ENCODE measurements at places on chromosomes 13 and 19.

DNA sequence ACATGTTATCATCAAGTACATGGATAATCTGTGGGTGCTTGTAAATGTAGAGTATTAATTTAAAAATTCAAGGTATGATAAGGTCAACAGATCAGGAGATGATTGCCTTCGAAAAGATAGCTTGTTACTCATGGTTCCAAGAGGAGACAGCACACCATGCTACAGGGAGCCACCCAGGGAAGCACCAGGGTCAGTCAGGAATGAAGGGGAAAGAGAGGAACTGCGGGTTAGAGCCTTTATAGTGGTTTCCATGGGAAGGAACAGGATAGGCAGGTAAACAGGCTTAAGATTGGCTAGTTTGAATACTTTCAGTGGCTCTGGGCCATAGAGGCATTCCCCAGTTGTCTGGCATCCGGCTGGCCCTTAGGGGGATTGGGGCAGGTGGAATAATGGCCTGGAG lies 74.2 kb upstream of the SERTM1 start:
- no peak for DNase-seq

GRCh38 chr13:87666831-87667230 lies 4.3 kb upstream of the SLITRK5 start:
- DNase-seq = no peak

GRCh38 chr19:30444253-30444671 lies 72.1 kb downstream of the ZNF536 start:
- no peak for DNase-seq

- DNase-seq = no peak
Measured at GRCh38 chr19:42191855-42192254, 25.6 kb downstream of the DEDD2 start.

- DNase-seq = no peak
Measured at GRCh38 chr19:8518536-8518935, 4.6 kb upstream of the ZNF414 start.

- no peak for DNase-seq
Measured at GRCh38 chr13:77975358-77976042, 56.9 kb upstream of the EDNRB start.

DNA sequence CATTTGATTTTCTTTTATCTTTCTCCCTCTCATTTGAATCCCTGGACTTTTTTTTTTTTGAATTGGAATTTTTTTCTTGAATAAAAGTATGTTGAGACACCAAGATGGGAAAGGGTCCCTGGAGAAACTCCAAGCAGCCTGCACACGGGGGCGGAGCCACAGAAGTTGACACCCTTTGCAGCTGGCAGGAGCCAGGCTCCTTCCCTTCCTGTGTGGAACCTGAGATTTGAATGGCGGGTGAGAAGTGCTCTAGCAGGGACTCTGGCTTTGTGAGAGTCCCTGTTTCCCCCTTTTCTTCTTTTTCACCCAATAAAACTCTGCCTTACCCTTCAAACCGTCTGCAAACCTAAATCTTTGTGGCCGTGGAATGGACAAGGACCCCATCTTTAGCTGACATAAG lies 1381.0 kb upstream of the MIR17HG start:
- DNase-seq = no peak

- no peak for DNase-seq
Measured at GRCh38 chr13:83935566-83935965, 53.3 kb upstream of the SLITRK1 start.

GRCh38 chr13:93259527-93260080 lies 33.0 kb downstream of the GPC6 start:
- DNase-seq = no peak

- DNase-seq = no peak
Measured at GRCh38 chr13:113904411-113904810, 40.5 kb upstream of the GAS6 start.

DNA sequence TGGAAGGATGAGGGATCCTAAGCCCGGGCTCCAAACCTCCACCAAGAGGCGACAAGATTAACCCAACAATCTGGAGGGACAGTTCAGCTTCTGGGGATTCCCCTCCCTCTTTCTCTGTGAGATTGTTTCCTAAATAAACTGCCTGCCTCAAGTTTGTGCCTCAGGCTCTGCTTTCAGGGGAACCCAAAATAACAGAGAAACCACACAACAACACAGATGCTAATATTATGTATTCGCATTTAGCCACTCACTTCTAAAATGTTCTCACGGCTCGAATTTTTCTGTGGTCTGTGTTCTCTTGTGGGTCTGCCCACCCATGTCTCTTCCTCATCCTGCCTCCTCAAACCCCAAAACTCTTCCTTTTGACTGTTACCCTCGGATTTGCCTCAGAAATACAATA lies 1381.1 kb upstream of the SLC10A2 start:
- no peak for DNase-seq
